Motor neuron (in vitro differentiated cells): ENCODE measurements at places on chromosomes 3 and 15.

- ATAC-seq = no peak
These were observed 5.5 kb downstream of the IFT80 start for GRCh38 chr3:160393346-160394008.

GRCh38 chr15:73679964-73680363 is 4.2 kb upstream of the CD276 start:
- no peak for ATAC-seq

DNA sequence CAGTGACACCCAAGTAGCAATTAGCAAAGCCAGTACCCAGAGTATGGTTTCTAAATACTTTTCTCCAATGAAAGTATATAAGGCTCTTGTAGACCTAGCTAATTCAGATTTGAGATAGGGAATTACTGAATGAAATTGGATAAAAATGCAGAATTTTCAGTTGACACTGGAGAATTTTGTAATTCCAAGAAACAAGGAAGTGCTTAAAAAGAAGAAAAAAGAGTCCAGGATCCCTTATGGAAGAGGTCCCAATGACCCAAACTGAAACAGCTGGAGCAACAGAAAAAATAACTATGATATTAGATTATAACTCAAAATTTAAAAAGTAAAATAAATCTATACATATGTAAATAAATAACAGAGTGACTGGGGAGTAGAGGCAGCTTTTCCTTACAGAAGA is 335.2 kb downstream of the C3orf38 start:
- ATAC-seq = no peak

DNA sequence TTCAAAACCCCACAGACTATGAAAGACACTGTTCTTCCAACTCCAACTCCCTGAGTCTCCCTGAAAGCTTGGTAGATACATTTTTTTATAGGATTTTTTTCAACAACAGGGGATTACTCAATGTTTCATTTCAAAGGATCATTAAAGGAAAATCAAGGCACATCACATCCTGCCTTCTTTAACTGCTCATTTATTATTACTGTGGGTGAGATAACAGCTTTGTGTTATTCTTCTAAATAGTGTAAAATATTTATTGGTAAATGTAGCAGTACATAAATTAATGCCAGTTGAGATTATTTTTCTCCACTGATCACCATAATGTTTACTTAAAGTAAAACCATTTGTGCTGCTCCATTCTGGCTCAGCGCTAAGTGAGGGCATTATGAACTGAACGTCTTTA is 57.2 kb downstream of the AGBL1 start:
- no peak for ATAC-seq

GRCh38 chr3:53252096-53252946 is 3.5 kb downstream of the TKT start:
- no peak for ATAC-seq

DNA sequence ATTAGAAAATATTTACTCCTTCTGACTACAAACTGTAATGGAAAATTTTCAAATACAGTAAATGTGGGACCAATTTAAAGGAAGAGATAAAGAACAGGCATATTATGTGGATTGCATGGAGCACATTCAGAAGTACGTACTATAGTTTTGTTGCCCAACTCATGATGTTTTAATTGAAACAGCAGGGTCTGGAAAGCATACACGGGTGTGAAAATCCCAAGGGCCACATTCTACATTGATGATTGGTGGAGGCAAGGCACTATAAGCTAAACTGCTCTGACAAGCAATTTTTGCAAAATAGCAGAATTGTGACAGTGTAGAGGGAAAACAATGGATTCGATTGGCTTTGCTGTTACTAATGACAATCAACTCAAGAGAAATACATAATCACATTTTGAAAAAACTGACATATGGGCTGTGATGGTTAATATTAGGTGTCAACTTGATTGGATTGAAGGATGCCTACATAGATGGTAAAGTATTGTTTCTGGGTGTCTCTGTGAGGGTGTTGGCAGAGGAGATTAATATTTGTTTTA is 458.6 kb downstream of the PYDC2 start:
- ATAC-seq = no peak

GRCh38 chr15:44158111-44158510 is 37.0 kb downstream of the FRMD5 start:
- no peak for ATAC-seq

GRCh38 chr15:83504365-83504764 is 57.2 kb downstream of the SH3GL3 start:
- no peak for ATAC-seq

- ATAC-seq = no peak
These were observed 186.7 kb downstream of the SSR3 start for GRCh38 chr3:156368189-156368588.

- no peak for ATAC-seq
These were observed 92.3 kb downstream of the SLC9A9 start for GRCh38 chr3:143755978-143756377.

GRCh38 chr15:48939648-48940047 is 24.1 kb downstream of the SHC4 start:
- ATAC-seq = peak; percentile 34

DNA sequence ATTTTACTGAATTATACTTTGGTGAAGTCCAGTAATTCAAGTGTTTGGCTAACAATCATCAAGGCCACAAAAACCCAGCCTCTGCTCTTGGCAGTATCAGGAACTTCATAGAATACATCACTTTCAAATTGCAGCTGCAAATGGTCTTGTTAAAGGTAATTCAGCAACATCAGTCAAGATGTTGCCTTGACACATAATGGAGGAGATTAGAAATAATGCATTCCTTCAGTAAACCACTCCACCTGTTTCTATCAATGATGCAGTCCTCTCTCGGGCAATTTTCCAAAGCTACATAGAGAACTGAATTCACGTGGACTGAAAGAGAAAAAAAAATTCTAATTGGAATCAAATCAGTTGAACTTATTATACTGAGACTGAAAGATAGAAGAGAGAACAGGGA is 279.3 kb downstream of the VGLL3 start:
- no peak for ATAC-seq

- ATAC-seq = no peak
These were observed 28.4 kb upstream of the SLC2A2 start for GRCh38 chr3:171054921-171055320.

DNA sequence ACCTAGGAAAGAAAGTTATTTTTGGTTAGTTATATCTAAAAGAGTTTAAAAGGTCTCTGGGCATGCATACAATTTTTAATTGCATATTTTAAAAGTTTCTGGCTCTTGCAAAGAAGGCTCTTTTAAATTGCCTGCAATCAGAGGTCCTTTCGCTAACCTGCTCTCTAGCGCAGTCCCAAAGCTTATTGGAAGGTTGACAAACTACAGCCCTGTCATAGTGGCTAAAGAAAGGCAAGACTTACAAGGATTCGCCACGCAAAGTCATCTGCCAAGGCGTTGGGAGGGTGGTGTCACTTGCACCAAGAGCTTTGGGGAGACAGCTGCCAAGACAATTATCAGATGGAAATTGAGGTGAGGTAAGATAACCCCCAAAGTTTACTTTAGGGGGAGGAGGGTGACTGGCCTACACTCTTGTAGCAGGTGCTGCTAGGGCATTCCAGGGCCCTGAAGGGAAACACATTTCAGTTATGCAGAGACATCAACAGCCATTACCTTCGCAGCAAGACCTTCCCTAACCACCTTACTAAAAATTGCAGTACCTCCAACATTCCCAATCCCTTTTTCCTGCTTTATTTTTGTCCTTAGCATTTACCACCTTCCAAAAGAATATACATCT is 606.2 kb downstream of the MAGI1 start:
- no peak for ATAC-seq

GRCh38 chr3:49747792-49748480 is 24.2 kb upstream of the GMPPB start:
- peak; percentile 86 for ATAC-seq

DNA sequence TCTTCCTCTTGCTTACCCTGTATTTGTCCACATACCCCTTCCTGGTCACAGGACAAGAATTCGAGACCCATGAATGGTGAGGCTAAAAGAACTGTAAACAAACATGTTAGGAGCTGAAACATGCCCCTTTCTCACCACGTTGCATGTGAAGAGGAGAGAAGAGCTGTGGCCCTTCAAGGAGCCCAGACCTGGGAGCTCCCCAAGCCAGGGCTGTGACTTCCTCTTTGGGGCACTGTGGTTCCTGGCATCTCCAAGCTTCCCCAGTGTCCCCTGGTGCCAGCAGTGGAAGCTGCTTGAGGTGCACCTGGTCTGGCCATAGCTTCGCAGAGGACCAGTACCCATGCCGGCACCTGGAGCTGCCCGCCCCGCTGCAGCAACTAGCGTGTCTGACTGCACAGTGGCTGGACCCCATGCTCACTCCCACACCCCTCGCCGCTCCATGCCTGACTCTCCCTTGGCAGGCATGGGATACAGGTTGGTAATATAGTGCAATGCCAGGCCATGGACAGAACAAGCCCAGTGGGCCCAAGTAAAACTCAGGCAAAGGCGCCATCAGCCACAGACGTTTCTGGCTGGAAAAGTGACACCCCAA is 9.9 kb downstream of the SPCS1 start:
- no peak for ATAC-seq

GRCh38 chr3:28053759-28054158 is 187.7 kb upstream of the CMC1 start:
- no peak for ATAC-seq

- no peak for ATAC-seq
These were observed 34.9 kb upstream of the CILP start for GRCh38 chr15:65246026-65246714.

- no peak for ATAC-seq
These were observed 5.2 kb downstream of the HYAL2 start for GRCh38 chr3:50317300-50317699.

DNA sequence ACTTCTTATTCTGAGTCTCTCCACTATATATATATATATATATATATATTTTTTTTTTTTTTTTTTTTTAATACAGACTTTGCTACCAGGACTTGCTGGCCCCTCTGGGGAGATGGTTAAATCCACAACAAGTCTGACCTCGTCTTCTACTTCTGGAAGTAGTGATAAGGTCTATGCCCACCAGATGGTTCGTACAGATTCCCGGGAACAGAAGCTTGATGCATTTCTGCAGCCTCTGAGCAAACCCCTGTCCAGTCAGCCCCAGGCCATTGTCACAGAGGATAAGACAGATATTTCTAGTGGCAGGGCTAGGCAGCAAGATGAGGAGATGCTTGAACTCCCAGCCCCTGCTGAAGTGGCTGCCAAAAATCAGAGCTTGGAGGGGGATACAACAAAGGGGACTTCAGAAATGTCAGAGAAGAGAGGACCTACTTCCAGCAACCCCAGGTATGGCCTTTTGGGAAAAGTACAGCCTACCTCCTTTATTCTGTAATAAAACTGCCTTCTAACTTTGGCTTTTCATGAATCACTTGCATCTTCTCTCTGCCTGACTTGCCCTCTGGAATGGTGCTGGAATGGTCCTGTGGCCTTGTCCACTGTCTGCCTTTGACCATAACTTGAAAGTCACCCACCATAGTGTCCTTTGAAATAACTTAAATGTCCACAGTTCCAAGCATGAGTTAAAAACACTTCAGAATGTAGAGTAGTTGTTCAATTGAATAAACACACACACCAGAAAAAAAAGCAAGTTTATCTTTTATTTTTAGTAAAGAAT is 32.4 kb downstream of the MLH1 start:
- ATAC-seq = no peak

GRCh38 chr15:35750051-35750450 is 204.1 kb upstream of the DPH6 start:
- no peak for ATAC-seq

- ATAC-seq = peak; percentile 71
These were observed 8.0 kb upstream of the FAM107A start for GRCh38 chr3:58585005-58585786.

DNA sequence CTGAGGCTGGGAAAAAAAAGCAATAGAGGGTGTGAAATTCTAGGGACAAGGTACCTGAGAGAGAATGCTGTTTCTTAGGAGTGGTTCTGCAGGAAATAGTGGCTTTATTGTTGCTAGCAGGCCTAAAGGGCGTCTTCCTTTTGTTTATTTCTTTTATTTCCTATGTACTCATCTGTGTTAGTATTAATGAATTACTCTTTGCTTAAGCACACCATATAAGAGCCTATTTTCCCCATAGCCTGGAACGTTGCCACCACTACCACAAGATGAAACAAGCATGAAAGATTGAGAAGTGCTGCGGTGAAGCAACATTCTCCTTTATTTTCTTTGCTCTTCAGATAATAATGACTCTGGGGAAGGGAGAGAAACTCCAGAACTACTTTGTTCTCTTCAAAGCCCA is 21.3 kb upstream of the GOLIM4 start:
- peak; percentile 67 for ATAC-seq

DNA sequence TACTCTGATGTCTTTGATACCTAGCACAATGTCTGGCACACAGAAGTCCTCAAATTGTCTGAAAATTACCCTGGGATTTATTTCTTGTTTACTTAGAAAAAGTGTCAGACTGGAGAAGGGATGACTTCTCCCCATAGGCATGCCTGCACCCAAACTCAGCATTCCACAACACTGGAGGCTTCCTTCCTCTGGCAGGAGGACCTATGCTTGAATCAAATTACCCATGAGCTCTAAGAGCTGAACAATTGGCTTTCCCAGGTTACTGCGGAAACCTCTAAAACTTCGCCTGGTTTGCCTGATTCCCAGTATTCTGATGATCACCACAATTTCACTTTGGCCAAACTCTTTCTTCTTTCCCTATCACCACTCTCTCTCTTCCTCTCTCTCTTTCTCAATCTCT is 217.4 kb downstream of the DIPK2A start:
- no peak for ATAC-seq

GRCh38 chr3:172751175-172751704 is 714 bp downstream of the ECT2 start:
- ATAC-seq = no peak

- no peak for ATAC-seq
These were observed 53.2 kb downstream of the RFTN1 start for GRCh38 chr3:16460273-16460672.

DNA sequence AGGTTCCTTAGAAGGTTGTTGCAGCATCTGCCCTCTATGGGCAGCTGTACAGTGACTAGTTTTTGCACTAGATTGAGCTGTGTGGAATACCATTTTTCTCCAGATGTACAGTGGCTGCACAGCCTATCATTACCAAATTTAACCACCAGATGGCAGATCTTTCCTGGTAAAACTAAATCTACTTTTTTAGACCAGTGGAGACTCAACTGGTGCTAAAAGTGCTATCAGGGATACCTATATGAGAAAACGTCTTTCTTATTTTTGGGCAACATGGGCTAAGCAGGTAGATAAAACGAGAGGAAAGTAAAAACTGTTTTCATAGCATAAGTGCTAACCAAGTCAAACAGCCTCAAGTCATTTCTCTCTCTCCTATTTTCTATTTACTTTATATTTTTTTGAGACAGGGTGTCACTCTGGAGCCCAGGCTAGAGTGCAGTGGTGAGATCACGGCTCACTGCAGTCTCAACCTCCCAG is 21.2 kb downstream of the IGSF10 start:
- ATAC-seq = peak; percentile 54

GRCh38 chr3:4722103-4722502 is 229.0 kb downstream of the ITPR1 start:
- peak; percentile 60 for ATAC-seq

DNA sequence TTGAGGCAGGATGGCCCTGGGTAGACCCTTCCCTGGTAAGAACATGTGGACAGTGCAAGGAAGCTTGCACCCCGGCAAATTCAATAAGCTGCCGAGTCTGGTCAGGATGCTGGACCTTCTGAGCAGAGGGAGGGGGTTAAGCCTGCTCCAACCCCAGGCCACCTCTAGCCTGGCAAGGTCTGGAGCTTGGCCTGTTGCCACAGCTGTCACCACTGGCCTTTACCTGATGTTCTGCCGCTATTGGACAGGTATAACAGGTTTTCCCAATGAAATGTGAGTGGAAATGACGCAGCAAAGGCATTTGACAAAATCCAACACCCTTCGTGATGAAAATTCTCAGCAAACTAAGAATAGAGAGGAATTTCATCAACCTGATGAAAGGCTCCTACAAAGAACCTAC is 699 bp upstream of the MESP1 start:
- ATAC-seq = no peak
